ENCODE measurements at places on chromosomes 7 and 10.

GRCh38 chr7:92798517-92799249 lies 37.7 kb downstream of the CDK6 start:
- DNase-seq = no peak

DNA sequence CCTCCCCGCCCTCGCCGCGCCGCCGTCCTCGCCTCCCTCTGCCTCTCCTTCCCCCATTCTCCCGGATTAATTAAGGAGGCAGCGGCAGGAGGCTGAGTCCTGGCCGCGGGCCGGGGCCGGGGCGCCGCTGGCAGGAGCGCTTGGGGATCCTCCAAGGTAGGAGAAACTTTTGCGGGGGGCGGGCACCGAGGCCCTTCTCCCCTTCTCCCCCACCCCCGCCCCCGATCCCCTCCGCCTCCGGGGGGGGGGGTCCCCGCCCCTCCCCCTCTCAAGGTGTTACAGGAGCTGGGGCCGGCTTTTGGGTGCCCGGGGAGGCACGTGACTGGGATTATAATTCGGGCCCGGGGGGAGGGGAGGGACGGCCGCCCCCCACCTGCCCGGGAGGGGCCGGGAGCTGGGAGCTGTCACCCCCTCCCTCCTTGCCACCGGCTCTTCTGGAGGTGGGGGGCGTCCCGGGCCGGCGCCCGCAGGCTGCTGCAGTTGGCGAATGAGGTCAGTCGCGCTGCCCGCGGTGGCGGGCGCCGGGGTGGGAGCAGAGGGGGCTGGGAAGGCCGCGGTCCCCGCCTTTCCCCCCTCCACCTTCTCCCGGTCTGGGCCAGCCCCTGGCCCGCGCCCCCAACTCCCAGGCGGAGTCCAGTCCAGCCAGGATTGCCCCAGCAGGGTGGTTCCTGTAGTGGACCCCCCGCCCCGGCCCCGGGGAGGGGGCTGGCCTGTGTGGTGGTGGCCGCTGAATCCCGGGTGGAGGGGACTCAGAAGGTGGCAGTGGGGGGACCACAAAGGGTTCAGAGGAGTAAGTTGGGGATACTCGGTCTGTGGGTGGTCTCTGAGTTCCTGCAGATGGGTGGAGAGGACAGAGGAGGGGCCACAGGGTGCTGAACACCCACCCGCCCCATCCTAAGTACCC lies 567 bp downstream of the GTF2IRD1 start:
- no peak for DNase-seq

GRCh38 chr10:124341768-124342135 lies 77.0 kb downstream of the OAT start:
- DNase-seq = no peak

DNA sequence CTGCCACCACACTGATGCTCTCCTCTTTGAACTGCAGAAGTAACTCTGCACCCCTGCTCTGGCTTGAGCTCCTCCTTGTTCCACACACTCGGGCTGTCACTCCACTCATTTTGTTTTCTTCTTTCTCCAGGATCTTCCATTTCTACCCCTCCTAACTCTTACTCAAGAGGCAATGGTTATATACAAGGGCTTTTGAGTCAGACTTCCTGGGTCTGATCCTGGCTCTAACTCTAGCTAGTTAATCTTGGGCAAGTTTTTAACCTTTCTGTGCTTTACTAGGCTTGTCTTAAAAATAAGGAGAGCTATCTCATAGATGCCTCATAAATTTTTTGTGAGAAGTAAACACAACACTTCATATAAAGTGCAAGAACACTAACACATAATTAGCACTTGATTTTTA lies 45.3 kb upstream of the GNAI1 start:
- DNase-seq = no peak

GRCh38 chr7:32660936-32661335 lies 165.6 kb downstream of the AVL9 start:
- DNase-seq = peak; percentile 59

DNA sequence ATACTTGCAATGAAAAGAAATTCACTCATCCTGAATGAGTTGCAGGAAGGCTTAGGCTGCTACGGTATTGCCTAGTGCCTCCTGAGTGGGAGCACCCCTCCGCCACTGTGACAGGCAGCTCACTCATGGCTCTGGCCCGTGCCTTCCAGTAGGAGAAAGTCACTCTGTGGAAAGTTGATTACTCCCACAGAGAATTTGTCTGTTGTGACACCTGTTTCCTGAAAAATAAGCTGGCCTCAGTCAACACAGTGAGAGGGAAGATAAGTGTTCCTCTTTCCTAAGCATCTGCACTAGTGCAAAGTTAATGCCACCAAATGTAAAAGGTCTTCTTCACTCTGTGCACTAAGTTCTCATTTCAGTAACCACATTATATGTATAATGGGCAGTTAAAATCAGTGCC lies 158.8 kb upstream of the INHBA start:
- DNase-seq = no peak

- DNase-seq = no peak
These were observed at the start of gene SCIN for GRCh38 chr7:12570534-12571461. TSS of gene SCIN (plus strand) at chr7:12570720. CDS start at chr7:12570787, 67 bp downstream.
